ENCODE measurements at places on chromosomes 6 and 20.

GRCh38 chr6:111306104-111306888 lies 176.7 kb downstream of the REV3L start:
- DNase-seq, result no peak

- no peak for DNase-seq
Measured at GRCh38 chr6:131038597-131039344, 24.3 kb downstream of the EPB41L2 start.

DNA sequence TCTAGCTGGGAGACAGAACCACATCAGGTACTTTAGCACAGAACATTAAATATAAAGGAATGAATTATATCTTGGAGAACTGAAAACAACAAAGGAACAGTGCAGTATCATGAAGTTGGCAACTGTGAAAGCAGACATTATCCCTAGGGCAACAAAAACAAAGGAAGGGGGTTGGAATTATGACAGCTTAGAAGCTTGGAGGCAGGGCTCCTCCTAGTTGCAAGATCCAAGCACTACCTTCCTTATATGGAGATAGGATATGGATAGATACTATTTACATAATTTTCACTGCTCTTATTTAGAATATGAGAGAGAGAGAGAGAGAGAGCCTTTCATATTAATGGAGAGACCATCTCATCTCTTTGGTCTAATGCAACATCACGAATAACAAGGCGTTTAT lies 27.0 kb downstream of the TMEM14A start:
- DNase-seq, result no peak

GRCh38 chr6:120129228-120129627 lies 779.7 kb upstream of the MAN1A1 start:
- DNase-seq, result no peak

DNA sequence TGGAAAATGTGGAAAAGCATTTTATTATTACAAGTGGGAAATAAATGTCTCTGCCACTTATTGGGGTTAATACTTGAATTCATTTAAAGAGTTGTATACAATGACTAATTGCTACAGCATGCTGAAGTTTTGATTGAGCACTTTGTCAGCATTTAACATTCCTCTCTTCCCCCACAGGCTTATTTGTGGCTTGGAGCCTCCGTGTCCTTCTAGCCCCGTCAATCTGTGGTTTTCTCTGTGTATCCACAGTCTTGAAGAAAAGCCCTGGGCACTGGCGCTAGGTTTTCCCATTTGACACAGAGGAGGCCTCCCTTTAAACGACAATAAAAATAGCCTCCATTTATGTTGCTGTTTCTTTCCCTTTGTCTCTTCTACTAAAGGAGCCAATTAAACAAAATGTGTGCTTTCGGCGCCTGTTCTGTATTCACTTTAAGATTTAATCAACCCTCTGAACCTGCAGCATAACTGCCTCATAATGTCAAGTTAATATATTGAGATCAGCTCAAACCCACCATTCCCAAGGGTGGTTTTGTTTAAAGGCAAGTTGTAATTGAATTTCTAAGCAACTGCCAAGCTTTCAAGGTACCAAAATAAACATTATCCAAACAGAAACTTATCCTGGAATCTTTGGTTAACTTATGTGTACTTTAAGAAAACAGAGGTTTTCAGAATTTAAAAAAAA lies 326.6 kb upstream of the RNF24 start:
- DNase-seq, result no peak

GRCh38 chr6:40152196-40152595 lies 217.9 kb upstream of the MOCS1 start:
- no peak for DNase-seq

DNA sequence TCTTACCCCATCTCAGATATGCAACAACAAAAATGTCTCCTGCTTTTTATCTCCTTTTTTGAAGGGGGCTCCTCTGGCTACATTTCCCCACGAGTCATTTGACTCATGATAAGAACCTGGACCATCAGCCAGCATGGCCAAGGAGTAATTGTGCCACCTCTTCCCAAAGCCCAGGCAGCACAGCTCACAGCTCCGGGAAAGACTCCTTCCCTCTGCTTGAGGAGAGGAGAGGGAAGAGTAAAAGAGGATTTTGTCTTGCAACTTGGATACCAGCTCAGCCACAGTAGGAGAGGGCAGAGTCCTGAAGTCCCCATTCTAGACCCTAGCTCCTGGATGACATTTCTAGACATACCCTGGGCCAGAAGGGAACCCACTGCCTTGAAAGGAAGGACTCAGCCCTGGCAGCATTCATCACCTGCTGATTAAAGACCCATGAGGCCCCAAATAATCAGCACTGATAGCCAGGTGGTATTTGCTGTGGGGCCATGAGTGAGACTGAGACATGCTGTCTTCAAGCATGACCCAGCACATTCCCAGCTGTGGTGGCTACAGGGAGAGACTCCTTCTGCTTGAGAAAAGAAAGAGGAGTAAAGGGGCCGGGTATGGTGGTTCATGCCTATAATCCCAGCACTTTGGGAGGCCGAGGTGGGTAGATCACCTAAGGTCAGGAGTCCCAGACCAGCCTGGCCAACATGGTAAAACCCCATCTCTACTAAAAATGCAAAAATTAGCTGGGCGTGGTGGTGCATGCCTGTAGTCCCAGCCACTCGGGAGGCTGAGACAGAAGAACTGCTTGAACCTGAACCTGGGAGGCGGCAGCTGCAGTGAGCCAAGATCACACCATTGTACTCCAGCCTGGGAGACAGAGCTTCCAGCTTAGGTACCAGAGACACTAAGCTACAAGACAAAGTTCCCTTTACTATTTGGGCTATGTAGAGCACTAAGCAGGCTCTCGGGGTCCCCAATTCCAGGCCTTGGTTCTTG lies 28.1 kb downstream of the NCOA6 start:
- DNase-seq, result no peak

DNA sequence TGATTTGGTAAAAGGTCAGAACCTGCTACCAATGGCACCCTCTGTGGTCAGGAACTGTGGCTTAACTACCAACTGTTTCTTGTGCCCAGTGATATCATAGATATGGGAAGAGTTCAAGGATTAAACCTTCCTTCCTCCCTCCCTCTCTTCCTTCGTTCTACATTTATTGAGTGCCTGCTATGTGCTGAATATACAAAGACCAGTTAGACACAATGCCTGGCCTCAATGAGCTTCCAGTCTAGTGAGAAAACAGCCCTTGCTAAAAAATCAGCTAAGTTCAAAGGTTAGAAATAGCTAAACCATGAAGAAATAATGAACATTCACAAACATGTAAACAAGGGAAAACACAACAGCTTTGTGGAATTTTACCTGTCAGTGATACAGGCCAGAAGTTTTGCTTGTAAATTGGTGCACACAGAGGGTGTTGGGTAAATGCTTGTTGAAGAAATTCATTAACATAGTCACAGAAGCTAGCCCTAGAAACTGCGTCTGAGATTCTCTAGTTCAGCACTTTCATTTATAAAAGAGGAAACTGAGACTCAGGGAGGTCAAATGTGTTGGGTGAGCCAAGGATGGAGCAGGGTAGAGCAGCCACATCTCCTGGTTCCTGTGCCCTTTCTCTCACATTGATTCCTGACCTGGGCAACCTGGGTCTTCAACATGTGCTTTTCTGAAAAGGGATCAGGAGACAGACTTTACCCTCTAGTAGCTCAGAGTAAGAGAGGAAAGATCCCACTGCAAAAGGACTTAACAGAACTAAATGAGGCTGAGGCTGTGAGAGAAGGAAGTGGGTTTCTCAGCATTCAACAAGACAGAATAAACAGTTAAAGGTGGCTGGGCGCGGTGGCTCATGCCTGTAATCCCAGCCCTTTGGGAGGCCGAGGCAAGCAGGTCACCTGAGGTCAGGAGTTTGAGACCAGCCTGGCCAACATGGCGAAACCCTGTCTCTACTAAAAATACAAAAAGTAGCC lies 14.4 kb upstream of the FOXO3 start:
- DNase-seq, result no peak

DNA sequence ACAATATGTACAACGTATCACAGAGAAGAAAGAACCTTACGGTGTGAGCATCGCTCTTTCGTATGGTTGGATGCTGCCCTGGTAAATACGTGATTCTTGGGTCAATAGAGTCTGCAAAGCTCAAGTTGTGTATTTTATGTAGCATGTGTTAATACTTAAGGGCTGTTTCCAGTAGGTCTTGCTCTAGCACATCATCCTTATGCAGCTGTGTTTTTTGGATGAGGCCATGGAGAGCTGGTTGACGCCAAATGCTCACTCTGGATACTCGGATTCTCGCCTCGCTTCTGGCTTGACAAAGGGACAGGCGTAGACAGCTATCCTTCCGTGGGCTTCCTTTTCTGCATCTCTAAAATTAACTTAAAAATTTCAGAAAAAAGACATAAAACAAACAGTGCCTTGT lies 38.9 kb downstream of the SNRNP48 start:
- DNase-seq, result no peak

- DNase-seq, result no peak
Measured at GRCh38 chr6:18359237-18359885, 27.8 kb upstream of the RNF144B start.

- DNase-seq, result no peak
Measured at GRCh38 chr6:38078671-38079070, 259.1 kb downstream of the ZFAND3 start.

GRCh38 chr6:34696189-34696738 lies 303 bp downstream of the ILRUN start:
- DNase-seq, result no peak

- DNase-seq, result no peak
Measured at GRCh38 chr6:29656798-29657197, at the start of gene MOG. Gene MOG, plus strand, starts transcription at chr6:29657092. Its CDS starts 118 bp downstream, at chr6:29657210.

- no peak for DNase-seq
Measured at GRCh38 chr6:70811788-70812187, 144.1 kb downstream of the SMAP1 start.

DNA sequence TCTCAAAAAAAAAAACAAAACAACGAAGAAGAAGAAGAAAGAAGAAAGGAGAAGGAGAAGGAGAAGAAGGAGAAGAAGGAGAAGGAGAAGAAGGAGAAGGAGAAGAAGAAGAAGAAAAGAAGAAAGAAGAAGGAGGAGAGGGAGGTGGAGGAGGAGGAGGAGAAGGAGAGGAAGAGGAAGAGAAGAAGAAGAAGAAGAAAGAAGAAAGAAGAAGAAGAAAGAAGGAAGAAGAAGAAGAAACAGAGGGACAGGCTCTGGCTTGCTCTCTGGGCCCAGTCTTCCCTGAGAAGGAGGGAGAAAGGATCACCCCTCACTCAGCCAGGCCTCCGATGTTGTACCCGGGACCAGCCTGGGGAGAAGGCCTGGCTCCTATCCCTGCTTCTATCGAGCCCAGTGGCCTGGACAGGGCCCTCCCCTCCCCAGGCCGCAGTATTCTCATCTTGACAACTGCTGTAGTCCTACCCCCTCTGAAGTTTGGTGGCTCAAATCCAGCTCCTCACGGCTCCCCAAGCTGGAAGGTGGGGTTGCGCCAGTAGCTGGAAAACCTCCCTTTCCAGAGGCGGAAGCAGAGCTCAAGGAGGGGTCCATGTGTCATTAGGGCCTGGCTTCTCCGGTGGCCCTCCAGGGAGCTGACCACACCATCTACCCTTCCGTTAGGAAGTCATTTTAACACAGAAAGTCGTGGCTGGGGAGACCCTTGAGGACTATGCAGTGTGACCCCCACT lies 18.9 kb downstream of the C6orf132 start:
- no peak for DNase-seq

DNA sequence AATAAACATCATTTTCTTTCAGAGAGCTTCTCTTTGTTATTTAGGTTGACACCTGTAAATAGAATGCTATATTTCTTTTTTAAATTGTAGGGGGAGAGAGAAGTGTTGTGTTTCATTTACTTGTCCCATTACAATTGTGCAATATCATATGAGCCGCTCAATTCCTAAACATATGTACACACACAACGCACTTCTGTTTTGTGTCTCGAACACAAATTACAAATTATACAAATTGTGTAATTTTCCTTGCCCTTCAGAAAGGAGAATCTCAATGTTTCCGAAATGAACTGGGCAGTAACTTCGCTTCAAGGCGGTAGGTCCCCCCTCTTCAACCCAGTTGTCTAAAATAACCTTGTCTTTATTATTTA lies 2.6 kb upstream of the ABT1 start:
- DNase-seq, result no peak
